ENCODE measurements at places on chromosomes 16 and 17. TPM values are rescaled to one million over a fixed set of nuclear protein-coding genes. Genes with fewer than 3 reads are reported as not detected.

GRCh38 chr17:81863833-81864768 is 3.8 kb upstream of the P4HB start:
- no peak for DNase-seq

- DNase-seq, result no peak
Measured at GRCh38 chr16:15564604-15565339, 78.2 kb downstream of the MARF1 start.

The TSPAN10 gene
- total RNA-seq, result 0.66 TPM

DNA sequence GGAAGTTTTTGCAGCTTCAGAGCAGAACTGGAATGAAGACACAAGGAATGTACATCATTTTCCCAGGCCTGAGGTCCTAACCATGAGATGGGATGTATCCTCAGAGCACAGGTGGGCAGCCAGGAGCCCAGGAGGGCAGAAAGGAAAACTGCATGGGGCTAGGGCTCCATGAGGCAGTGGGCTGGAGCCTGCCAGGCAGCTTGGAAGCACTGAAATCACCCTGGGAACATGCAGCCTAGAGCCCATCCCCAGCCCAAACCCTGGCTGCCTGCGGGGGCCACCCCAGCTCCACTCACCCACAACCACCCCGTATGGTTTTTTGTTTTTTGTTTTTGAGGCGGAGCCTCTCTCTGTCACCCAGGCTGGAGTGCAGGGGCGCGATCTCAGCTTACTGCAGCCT is 86.2 kb upstream of the SIAH1 start:
- no peak for DNase-seq

The CA5A gene
- total RNA-seq, result not detected

The WSCD1 gene
- 7.5 TPM for total RNA-seq

GRCh38 chr17:18231164-18231563 is 5.7 kb downstream of the LLGL1 start:
- DNase-seq, result no peak

- no peak for DNase-seq
Measured at GRCh38 chr16:25771812-25772568, 80.2 kb downstream of the HS3ST4 start.

- DNase-seq, result no peak
Measured at GRCh38 chr16:64702415-64702814, 419.4 kb downstream of the CDH11 start.

The SLC35G6 gene
- total RNA-seq, result not detected

- no peak for DNase-seq
Measured at GRCh38 chr16:23206986-23207385, 24.4 kb downstream of the SCNN1G start.

The BRIP1 gene
- 0.36 TPM for total RNA-seq

The CSH1 gene
- total RNA-seq, result not detected

- DNase-seq, result no peak
Measured at GRCh38 chr16:35141303-35141702, 1681.9 kb downstream of the TP53TG3F start.

GRCh38 chr16:70692873-70693671 is 7.2 kb upstream of the MTSS2 start:
- peak; percentile 93 for DNase-seq

The MMP28 gene
- total RNA-seq, result 15.8 TPM

GRCh38 chr16:50631985-50632576 is 49.0 kb downstream of the SNX20 start:
- no peak for DNase-seq

DNA sequence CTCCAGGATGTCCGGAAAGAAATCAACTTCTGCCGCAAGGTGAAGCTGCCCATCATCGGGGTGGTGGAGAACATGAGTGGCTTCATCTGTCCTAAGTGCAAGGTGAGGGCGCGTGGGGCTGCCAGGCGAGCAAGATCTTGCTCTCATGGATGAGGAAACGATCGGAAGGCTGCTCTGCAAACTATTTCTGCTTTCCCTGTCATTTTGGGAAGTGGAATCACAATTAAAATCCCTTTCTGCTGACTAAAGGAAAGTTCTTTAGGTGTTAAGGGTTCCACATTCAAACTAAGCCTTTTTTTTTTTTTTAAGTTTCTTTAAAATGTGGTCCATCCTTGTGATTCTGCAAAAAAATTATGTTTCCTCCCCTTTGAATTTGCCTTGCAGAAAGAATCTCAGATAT is 17.7 kb downstream of the NUBP1 start:
- DNase-seq, result no peak

- DNase-seq, result no peak
Measured at GRCh38 chr16:10210944-10211343, 28.7 kb upstream of the GRIN2A start.

DNA sequence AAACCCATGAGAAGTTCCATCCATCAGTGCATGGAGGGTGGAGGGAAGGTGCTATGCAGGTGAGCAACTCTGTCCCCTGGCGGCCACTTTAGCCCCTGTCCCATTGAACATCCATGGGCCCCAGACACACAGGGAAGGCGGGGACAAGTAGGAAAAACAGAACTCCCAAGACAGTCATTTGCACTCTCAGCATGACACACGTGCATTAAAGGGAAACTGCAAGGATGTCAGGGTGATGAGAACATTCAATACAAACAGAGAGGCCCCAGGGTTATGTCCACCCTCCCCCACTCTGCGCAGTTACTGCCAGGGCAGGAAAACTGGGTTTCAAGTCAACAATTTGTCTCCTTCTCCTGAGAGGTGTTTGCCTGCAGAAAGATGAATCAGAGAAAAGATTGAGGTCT is 44.0 kb upstream of the AKTIP start:
- DNase-seq, result no peak

- no peak for DNase-seq
Measured at GRCh38 chr16:79419148-79419547, 181.4 kb downstream of the MAF start.

DNA sequence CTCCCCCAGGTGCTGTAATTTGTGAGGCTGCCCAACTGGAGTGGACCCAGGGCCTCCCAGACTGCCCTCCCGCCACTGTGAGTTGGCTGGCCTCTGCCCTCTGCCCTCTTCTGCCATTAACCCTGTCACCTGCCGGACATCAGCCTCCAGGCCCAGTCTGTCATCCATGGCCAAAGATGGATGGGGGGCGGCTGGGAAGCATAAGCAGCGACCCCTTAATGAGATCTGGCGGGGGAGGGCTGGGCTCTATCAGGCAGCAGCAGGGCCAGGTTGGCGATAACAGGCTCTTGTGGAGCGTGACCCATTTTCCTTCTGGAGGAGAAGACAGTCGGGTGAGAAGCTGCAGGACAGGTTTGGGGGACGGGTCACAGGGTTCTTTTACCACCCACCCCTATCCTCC is 25.3 kb downstream of the CDK5RAP3 start:
- DNase-seq, result no peak

DNA sequence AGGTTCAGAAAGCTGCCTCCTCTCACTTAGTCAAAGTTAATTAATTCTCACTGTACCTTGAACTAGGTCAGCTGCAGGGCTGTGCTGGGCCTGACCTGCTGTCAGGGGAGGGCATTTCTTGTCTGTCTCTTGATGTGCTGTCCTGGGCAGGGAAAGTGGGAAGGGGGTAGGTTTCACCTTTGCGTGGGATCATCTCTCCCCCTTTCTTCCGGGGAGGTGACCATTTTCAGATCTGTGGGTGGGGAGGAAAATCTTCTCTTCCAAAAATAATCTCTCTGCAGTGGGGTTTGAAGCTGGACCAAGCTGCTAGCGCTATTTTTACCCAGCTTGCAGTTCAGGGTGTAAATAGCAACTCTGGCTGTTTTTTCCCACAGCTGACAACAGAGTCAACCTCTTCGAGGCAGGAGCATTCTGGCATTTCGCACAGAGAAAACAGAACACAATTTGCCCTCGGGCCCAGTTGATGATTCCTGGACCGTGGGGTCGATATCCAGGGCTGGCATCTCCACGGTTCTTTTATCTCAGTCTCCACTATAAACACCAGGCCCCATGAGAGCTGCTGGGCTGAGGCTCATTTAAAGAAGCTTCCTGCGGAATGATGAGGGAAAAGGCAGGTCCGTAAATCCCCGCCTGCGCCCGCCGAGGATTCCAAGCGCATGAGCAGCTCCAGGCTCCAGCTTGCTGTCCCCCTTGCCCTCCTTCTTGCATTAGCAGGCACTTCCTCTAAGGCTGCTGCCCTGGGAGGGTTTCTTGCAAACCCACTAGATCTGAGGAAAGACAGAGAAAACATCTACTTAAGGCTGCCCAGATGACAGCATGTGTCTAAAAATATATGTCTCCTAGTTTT is 93.9 kb downstream of the YPEL2 start:
- DNase-seq, result peak; percentile 83

The FAM20A gene
- 3.9 TPM for total RNA-seq

GRCh38 chr17:74165797-74166365 is 37.6 kb upstream of the RPL38 start:
- DNase-seq, result peak; percentile 40

The WFDC1 gene
- 15.3 TPM for total RNA-seq
